ENCODE measurements at places on chromosomes 2 and 18.
A peak's percentile ranks its signal among the peaks of the same experiment; 100 is the strongest.

DNA sequence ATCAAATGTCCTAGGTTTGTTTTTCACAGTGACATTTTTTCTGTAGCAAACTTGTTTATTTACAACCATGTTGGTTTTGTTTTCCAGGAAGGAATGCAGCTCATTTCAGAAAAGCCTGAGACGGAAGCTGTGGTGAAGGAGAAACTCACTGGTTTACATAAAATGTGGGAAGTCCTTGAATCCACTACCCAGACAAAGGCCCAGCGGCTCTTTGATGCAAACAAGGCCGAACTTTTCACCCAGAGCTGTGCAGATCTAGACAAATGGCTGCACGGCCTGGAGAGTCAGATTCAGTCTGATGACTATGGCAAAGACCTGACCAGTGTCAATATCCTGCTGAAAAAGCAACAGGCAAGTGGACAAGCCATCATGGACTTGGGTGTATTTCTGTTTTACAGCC, 79.2 kb upstream of the EML6 start:
- no peak for DNase-seq

DNA sequence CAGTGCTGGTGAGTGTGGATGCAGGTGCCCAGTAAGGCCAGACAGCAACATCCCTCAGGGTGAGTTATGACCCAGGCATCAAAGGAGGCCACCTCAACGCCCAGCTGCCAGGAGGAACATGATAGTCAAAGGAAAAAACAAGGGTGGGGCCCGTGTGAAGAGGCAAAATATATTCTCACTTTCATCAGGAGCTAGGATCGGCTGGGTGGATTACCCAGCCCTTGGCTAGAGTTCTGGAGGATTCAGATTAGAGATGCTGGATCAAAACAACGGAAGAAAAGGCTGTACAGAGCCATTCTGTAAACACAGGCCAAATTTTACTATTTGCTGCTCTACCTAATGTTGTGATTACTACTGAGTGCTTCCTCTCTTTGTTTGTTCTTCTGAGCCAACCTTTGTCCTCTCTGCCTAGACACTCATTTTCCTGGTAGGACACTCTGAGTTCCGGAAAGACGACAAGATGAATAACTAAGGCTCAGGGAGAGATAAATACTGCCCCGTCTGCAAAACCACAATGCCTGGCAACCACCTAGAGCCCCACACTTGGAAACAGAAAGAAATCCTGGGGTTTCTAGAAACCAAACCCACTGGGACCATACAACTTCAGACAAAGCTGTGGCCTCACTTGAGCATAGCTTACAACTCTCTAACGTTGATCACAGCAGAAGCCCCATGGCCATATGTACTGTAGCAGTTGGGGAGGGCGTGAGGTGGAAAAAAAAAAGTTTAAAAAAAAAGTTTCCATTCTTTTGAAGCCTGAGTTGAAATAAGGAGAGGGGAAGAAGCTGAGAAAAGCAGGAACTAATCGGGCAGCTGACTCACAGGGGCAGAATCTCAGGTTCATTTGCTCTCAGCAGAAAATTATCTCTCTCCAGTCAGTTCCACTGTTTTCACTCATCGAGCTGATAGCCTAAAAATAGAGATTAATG, 17.8 kb upstream of the PMAIP1 start:
- no peak for DNase-seq

GRCh38 chr2:23386339-23387220, 1.6 kb downstream of the KLHL29 start:
- DNase-seq = no peak

GRCh38 chr2:10930721-10931516, 19.2 kb downstream of the KCNF1 start:
- DNase-seq = no peak

DNA sequence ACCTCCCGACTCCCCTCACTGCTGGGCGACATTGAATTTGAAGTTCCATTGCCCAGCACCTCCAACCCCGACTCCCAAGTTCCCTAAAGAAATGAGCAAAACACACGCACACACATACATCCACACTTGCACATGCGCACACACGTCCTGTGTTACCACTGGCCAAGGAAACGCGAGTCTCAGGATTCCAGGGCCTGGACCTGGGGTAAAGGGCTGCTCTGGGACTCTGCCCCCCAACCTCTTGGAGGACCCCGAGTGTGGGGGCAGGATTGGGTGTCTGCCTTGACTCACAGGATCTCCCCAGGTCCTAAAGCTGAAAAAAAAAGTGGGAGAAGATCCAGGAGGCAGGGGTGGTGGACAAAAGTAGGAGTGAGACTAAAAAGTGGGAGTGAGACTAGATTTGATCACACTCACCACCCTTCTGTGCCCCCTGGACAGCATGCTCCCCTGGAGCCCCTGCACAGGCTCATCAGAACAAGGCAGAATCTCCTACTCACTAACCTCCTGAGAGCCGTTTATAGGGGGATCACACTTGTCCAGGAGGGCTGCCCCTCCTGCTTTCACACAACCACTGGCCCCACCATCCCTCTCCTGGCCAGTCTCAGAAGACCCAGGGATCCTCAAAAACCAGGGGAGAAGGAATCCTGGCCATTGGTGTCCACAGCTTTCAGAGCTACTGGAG, 202.2 kb downstream of the TNS1 start:
- DNase-seq = no peak

GRCh38 chr2:143493339-143493738, 364.1 kb downstream of the ARHGAP15 start:
- DNase-seq = no peak

DNA sequence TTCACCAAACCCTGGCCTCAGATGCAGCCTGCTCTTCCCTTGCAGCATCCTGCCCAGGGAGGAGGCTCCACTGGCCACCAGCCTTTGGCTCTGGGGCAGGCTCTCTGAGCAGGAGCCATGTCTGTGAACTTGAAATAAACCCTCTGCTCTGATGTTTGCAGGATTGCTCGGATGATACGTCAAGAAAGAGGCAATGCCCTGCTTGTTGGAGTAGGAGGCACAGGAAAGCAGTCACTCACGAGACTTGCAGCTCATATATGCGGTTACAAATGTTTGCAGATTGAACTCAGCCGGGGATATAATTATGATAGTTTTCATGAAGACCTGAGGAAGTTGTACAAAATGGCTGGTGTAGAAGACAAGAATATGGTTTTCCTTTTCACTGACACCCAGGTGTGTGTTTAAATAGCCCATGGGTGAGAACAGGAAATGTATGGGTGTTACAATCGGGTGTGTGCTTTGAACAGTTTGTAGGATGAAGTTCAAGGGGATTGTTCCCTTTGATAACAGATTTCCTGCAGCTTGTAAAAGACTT, 177.9 kb downstream of the DNAH6 start:
- DNase-seq = no peak

- DNase-seq = no peak
Observed at GRCh38 chr2:197128897-197129296, 181.7 kb downstream of the ANKRD44 start.

DNA sequence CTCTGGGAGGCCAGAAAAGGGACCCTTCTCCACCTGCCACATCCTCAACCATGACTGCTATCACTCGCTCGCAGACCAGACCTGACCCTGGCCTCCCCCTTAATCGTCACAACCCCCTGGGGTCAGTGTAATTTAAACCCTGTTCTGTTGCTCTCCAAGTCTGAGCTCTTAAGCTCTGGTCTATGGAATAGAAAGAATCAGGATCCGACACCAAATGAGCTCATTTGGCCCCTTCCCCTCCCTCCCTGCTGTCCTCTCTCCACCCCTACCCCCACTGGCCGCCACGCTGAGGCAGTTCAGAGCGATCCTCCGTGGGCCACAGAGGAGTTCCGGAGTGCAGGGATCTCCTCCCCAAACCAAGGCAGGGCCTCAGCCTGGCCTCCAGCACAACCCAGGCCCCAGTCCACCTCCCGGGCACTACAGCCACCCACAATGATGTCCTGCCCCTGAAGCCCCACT, 5.3 kb downstream of the DNMT3A start:
- no peak for DNase-seq

DNA sequence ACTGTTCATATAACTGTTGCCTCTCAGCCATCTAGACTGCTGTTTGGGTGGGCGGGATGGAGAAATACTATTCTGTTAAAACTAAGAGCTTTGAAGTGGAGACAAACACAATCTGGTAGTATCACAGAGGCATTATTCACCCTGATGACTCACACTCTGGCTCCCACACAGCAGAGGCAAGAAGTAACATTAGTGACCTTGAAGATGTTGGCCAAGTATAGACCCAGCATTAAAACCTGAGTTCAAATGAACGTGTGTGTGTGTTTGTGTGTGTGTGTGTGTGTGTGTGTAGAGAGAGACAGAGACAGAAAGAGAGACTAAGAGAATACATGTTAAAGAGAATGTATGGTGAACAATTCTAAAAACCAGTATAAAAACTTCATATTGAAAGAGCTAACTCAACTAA, 22.5 kb upstream of the ACVR1 start:
- DNase-seq = no peak

GRCh38 chr2:37387148-37387835, 42.9 kb downstream of the QPCT start:
- no peak for DNase-seq

GRCh38 chr18:12327510-12328178, 19.6 kb downstream of the TUBB6 start:
- no peak for DNase-seq

DNA sequence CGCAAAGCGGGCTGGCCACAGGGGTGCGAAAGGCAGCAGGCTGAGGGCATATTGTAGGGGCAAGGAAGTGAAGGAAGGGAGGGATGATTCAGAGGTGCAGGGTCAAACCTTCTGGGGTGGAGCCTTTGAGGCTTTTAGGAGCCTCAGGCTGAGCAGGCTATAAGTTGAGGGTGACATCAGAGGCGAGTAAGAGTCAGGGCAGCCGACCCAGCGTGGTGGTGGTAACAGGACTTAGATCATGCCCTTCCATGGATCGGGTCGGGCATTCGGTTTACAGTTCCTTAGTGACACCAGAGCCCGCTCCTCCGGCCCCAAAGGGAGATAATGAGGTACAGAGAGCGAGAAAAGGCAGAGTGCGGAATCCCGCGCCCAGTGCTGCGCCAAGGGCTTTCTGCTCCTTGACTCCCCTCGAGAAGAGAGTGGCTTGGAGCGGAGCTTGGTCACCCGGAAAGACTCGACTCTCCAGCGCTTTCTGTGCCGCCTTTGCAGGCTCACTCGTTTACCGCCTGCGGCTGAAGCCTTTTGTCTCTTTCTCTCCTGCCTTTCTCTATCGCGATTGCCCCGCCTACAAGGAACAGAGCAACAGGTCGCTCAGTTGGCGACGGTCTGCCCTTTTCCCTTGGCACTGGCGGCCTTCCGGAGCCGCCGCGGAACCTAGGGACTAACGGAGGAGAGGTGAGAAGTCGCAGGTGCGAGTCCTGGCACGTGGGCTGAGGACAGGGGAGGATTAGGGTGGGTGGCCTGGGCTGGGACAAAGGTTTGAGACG, 720 bp downstream of the LBX2 start:
- no peak for DNase-seq

DNA sequence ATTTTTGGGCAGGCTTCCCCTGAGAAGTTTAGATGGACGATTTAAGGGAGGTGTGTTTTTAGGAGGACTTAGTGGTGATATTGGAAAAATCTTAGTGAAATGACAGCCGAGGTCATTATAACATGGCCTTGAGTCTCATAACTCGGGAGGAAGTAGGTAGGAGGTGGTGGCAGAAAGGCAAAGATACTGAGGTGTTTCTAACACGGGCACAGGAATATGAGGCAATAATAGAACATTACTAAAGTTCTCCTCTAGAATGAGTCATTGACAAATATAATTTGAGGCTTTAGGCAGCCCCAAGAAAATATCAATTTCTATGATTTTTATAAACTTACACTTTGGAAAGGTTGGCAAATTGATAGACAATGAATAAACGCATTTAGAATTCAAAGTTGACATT, 146.1 kb upstream of the ZEB2 start:
- no peak for DNase-seq

GRCh38 chr2:233416199-233416598, 61.9 kb downstream of the DGKD start:
- no peak for DNase-seq

DNA sequence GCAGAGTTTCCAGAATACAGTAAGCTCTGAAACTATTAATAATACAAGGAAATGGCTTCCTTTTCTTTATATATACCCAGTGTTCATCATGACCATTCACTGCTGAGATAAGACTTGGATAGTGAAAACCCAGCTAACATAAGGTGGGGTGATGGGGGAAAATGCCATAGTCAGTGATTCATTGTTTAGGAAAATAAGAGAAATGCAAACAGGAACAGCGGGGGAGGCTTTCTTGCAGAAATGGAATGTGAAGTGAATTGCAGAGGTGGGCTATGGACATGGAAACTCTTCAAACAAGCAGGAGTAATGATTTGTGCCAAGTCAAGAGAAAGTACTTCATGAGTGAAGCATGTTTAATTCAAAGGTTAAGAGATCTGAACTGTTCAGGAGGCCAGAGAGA, 519.4 kb downstream of the TDRD15 start:
- DNase-seq = no peak

- no peak for DNase-seq
Observed at GRCh38 chr2:85409845-85410583, at the start of gene CAPG. Gene CAPG (minus strand): TSS chr2:85410366. CDS start chr2:85402145, 8,221 bp downstream.

GRCh38 chr2:172131713-172132555, 29.2 kb upstream of the DLX2 start:
- no peak for DNase-seq

- peak; percentile 56 for DNase-seq
Observed at GRCh38 chr18:79588636-79589481, 90.7 kb upstream of the CTDP1 start.

DNA sequence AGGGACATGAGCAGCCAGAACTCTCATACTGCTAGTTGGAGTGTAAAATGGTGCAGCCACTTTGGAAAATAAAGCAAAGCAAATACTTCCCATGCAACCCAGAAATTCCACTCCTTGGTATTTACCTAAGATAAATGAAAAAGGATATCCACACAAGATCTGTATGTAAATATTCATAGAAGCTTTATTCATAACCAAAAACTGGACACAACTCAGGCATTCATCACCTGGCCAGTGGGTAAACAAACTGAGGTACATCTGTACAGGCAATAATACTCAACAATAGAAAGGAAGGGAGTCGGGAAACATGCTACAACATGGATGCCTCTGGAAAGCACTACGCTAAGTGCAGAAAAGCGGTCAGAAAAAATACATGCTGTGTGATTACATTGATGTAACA, 2.5 kb upstream of the LOXHD1 start:
- no peak for DNase-seq

DNA sequence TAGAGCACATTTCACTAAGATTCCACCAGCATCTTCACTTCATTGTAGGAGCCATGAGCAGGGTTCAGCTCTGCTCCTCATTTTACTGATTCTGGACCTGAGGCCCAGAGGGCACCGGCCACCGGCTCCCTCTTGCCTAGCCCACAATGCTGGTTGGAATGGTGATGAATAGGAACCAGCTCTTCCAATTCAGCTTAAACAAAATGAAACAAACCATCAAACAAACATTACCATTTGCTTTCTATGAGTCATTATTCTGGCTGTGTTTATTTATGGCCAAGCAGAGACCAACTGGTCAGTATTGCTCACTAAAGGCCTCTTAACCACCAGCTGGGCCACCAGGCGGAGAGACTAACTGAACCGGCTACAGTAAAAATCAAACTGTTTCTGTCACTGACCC, 176.7 kb downstream of the MTX2 start:
- no peak for DNase-seq

DNA sequence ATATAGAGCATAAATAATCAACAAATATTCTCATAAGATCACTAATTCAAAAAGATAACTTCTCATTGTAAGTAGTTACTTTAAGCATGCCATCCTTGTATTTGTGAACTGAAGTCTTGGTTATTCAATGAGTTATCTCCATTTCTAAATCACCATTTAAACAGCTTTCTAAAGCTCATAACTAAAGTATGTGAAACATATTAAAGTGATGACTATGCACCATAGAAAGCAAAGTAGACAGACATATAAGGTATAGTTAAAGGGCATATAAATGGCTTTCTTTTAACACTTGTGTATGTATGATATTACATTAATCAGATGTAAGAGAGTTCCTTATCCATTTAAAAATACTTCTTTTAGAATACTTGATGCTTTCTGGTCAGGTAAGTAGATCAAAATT, 83.5 kb downstream of the IKZF2 start:
- no peak for DNase-seq
